ENCODE measurements at places on chromosomes 2 and 18.
A peak's percentile ranks its signal among the peaks of the same experiment; 100 is the strongest.

DNA sequence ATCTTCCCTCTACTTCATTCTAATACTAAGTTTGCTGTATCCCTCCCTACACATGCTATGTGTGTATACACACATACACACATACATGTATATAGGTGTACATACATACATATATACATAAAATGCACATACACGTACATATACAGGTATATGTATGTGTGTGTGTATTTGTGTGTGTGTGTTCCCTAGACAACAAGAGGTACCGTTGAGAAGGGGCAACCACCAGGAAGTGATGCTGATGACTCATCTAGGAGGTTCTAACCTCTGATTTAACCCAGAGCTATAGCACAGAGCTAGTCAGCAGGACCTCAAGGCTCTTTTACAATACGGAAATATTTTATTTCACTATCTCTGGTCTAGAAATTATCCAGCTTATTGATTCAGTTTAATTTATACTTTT lies 139.2 kb downstream of the LAMA3 start:
- peak; percentile 67 for DNase-seq

GRCh38 chr2:181304011-181304844 lies 153.0 kb upstream of the ITGA4 start:
- DNase-seq: no peak

- DNase-seq: no peak
These were observed 1.9 kb downstream of the MCFD2 start for GRCh38 chr2:46913471-46914381.

DNA sequence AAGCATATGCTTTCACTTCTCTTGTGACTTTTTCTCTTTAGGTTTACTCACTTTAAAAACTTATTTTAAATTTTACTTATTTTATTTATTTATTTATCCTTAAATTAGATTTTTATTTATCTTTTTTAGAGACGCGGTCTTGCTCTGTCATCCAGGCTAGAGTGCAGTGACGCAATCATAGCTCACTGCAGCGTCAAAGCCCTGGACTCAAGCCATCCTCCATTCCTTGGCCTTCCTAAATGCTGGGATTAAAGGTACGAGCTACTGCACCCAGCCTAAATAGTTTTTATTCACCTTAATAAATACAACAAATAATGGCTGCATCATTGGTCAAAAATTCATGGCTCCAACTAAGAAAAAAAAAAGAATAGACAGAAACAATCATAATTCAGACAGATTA lies 415.7 kb upstream of the FIGN start:
- DNase-seq: no peak

DNA sequence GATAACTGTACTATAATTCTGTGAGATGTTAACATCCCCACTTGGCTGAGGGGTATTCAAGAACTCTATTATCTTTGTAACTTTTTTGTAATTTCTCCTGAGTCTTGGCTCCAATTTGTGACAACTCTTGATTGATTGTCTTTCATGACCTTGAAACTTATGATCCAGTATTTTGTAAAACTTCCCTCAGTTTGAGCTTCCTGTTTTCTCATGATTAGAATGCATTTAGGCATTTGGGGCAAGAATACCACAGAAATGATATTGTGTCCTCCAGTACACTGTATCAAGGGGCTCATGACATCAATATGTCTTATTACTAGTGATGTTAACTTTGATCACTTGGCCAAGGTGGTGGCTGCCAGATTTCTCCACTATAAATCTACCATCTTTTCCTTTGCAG lies 37.4 kb downstream of the PNO1 start:
- no peak for DNase-seq

GRCh38 chr2:147091448-147091847 lies 753.4 kb upstream of the ACVR2A start:
- no peak for DNase-seq

DNA sequence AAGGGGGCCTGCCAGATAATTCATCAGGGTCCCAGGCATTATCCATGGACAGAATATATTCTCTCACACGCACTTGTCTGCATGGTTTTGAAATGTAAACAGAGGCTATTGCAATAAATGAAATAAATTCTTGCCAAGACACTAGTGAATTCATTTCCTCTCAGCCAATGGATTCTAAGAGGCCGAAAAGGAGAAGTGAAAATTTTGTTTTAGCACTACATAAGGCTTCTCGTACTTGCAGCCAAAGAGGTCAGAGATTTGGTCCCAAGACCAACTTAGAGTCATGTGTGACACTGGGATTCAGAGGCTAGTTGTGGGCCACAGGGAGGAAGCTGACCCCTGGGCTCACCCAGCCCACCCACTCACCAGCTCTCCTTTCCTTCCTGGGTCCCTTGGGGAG lies 184.1 kb upstream of the GLI2 start:
- no peak for DNase-seq

- DNase-seq: peak; percentile 21
These were observed 106.5 kb upstream of the ATP8B1 start for GRCh38 chr18:57909620-57910019.

GRCh38 chr2:68203587-68203986 lies 45.9 kb downstream of the PNO1 start:
- DNase-seq: no peak

DNA sequence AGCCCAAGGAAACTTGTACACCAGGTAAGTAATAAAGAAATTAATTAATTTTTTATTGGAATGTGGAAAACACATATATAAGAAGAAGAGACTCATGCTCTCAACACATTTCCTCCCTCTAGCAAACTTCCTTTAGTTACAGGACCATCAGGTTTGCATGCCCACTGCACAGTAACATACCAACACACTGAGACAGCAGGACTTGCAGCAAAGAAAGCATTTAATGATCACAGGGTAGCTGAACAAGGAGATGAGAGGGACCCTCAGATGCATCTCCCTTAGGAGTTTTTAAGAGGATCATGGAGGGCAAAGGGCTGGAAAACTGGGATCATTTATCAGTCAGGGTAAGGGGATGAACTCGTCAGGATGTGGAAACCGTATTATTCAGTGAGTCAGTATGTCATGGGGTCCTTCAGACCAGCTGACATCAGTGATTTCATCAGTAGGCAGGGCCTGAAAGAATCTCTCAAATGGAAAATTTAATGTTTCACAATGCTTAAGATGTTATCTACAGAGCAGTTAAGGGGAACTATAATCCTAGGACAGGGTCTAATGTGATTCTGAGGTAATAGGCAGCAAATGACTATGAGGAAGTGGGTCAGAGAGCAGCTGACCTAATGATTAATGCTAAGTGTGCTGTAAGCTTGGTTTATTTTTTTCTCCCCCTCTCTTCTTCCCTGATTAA lies 193.8 kb upstream of the RND3 start:
- no peak for DNase-seq

- peak; percentile 63 for DNase-seq
These were observed 26.0 kb downstream of the FAM178B start for GRCh38 chr2:96960153-96960961.

- DNase-seq: no peak
These were observed 17.0 kb upstream of the CD8A start for GRCh38 chr2:86807468-86808275.

GRCh38 chr2:86368161-86368824 lies 30.9 kb upstream of the REEP1 start:
- DNase-seq: peak; percentile 52

- DNase-seq: no peak
These were observed at the start of gene ABCA12 for GRCh38 chr2:215138479-215138878. Gene ABCA12 (minus strand): TSS chr2:215138626. CDS start chr2:215138208, 418 bp downstream.

DNA sequence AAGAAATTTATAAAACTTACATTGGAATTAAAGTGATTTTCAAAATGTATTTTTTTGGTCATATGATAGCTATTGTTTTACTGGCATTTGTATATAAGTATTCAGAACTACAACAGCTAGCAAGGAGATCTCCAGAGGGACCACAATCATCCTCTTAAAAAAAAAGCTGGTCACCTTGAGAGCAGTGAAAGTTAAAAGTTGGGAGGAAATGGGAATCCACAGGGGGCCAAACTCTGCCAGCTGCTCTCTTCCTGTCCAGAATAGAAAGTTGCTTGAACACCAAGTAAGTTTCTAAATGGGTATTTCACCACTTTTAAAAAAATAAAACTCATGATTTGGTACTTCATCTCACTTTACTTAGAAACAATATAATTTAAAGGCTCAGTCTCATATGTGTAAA lies 1025.1 kb downstream of the LRP1B start:
- DNase-seq: no peak

DNA sequence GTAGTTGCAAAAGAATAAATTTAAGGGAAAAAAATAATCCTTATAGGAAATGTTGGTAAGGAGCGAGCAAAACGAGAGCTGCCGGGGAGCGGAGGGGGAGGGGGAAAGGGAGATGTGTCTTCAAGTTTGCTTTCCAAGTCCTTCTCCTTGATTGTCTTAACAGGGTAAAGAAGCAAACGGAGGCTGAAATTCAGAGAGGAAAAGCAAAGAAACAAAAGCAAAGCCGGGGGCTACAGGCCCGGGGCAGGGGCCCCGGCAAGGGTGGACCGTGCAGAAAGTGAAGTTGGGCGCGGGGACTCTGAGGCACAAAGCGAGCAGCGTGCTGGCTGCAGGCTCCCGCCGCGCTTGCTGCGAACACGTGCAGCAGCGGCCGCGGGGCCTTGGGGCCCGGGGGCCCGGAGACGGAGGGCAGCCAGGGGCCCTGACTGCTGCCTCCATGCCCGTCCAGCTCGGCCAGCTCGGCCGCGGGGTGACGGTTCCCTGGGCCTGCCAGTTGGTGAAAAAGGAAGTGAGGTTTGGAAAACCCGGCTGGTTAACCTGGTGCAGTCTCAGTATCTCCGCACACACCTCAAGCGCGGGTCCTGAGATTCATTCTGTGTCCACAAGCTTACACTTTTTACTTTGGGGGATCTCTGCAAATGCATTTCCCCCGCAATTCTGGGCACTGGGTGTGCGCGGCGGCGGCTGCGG lies 4.1 kb downstream of the BCL11A start:
- DNase-seq: no peak

DNA sequence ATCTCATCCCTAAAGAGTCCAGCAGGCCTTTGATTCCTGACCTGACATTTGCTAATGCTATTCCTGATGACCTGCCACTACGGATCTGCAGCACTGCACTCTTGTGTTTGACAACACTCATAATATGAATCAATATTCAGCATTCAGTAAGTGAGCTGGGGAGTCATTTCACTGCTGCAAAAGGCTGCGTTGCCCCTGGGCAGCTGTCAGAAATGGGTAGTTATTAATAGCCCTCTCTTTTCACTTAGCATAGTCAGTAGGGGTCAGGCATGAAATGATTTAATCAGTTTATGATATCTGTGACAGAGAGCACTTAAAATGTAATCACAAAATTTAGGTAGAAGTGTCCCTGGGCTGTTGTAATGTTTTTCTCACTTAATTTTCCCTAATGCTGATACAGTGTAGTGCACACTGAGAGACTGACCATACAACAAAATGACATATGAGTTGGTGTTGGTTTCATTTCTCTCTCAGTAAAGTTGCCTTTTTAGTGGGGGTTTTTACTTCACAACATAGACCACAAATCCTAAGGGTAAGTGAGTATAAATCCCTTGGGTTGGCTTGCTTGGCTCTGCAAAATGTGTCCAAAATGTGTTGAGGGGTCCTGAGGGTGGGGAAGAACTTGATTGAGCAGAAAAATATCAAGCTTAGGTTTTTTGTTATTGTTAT lies 184.8 kb downstream of the CAMKMT start:
- no peak for DNase-seq

DNA sequence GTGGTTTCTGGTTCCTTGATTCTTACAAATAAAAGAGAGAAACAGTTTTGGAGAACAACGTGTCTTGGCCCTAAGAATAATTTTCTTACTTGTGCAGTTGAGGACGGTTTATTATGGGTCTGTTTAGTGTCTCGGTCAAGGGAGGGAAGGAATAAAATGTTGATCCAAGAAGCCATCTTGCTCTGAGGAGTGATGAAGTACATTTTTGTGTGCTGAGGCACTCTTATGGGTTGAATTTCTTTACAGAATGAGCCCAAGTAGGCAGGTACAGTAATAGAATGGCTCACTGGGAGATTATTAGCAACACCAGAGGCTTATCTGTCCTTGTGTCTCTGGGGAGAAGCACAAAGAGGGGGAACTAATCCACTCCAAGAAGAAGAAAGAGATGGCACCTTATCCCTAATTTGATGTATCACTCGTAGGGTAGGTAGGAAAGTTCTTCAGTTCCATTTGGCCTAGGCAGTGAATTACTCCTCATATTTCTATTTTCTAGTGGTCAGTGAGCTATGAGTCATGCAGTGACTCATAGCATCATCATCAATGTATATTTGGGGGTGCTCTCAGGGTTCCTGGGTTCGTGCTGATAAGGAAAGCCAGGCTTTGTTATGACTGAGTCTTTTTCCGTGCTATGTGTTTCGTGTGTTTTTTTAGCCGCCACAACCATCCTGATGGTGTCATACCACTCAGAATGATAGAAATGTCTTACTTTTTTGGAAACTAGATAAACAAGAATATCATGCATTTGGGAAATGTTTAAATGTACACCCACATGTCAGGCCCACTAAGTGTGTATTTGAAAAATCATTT lies 250.1 kb upstream of the CTAGE1 start:
- peak; percentile 15 for DNase-seq

DNA sequence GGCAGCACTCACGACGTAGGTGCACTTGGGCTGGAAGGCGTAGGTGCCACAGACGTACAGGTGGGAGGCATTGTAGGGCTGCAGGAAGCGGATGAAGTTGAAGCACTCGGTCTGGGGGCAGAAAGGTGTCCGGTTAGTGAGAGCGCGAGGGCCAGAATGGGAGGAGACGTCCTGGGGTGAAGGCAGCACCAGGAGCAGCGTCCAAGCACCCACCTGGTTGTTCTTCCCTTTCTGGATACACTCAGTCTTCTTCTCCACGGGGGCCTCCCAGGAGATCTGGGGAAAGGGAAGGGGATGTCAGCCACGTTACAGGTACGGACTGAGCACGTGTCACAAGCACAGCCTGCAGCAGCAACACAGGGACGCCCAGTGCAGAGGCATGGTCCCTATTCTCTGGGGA lies 4.2 kb downstream of the SEMA4C start:
- DNase-seq: no peak

GRCh38 chr2:215375467-215375830 lies 60.4 kb downstream of the FN1 start:
- no peak for DNase-seq

GRCh38 chr2:127569666-127570065 lies 34.2 kb downstream of the MYO7B start:
- DNase-seq: no peak

GRCh38 chr2:239212929-239213642 lies 187.7 kb downstream of the HDAC4 start:
- no peak for DNase-seq

GRCh38 chr2:28391564-28392296 lies 928 bp upstream of the FOSL2 start:
- DNase-seq: no peak

DNA sequence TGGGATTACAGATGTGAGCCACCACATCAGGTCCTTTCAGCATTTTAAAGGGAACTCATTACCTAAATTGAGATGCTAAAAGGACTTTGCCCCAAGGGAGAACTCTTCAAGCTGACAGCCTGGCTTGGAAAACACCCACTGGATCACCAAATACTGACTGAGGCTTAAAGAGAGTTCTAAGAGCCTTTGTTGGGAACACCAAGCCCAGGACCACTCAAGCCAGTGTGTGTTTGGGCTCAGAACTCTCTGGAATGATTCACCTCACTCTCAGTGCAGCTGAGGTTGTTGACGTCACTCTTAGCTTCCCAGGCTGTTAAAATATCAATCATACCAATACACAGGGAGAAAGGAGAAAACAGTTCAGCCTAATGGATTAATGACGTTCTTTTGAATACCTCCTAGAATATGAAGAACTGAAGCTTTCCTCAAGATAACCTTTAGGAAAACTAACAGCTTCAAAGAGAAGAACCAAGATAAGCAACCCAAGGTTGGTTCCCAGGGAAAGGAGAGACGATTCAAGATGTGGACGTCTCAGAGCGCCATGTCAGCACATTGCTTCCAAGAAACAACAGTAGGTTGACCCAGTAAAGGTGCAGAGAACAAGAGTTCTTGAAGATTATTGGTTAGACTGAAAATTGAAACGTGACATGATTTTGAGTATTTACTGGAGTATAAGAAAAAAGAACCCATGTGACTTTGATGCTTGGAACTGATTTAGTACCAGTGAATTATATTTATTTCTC lies 48.0 kb upstream of the MGAT4A start:
- no peak for DNase-seq

All from COLO829 (cell line).